Hindlimb muscle (tissue), 1 donor: ENCODE measurements at places on chromosomes 6 and 20.

DNA sequence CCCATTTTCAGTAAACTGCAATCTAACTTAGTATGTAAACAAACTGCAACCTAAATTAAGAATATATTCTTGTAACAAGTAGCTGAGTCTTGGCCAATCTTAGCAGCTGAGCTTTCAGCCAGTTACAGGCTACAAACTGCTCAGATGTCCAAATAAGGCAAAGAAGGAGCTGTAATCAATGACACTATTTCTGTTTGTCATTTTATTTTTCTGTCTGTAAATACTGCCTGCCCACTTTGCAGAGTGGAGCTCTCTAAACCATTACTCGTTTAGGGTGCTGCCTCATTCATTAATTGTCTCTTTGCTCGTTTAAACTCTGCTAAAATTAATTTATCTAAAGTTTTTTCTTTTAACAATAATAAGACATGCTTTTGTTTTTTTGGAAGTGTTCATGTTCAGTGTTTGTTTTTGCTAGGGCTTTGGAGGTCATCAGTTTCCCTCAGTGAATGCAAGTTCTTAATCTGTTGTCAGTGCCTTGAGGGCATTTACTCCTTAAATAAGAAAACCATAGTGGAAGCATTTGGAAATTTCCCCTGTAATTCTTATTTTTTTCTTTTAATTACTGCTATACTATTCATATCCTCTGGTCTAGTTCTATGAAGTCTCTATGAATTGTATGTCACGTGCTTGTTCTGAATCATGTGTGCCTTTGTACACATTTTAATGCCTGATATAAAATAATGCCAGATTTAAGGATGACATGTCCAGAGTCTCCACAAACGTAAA is 3.6 kb upstream of the PRL start:
- no peak for DNase-seq

DNA sequence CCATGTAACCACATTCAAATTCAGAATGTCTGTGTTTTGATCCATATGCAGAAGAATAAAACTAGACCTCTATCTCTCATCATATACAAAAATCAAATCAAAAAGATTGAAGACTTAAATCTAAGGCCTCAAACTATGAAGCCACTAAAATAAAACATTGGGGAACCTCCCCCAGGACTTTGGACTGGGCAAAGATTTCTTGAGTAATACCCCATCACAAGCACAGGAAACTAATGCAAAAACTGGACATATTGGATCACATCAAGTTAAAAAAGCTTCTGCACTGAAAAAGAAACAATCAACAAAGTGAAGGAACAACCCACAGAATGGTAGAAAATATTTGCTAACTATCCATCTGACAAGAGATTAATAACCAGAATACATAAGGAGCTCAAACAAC is 266.8 kb downstream of the EPM2A start:
- no peak for DNase-seq

- DNase-seq = peak; percentile 13
These were observed 17.8 kb upstream of the RSPO3 start for GRCh38 chr6:127100510-127101140.

DNA sequence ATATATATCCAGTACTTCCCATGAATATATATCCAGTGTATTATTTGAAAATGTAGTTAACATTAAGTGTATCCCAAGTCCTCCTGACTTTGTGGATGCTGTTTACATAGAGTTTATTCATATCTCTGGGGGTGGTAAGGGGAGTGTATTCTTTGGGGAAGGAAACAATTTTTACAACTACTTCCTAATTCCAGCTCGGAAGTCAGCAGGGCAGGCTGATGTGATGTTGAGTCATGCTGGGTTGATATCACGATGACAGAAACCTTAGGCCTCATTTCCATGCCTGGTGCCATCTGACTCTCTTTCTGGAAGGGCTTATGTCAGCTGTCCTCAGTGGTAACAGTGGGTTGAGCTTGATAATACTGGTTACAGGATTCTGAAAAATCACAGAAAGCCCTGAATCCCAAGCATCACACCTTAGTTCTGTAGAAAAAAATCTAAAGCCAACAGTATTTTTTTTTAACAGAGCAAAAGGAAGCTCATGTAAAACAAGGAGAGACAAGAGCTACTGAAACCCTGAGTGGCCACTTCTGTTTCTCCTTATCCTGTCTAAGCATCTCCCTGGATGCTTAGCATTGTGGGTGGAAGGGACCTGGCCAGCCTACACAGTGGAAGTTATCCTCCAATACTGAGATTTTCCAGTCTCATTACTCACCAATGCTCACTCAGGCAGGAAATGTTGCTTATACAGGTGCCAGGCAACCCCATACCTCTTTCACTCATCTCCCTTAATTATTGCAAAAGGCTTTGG is 75.2 kb upstream of the IYD start:
- no peak for DNase-seq

- no peak for DNase-seq
These were observed 26.9 kb downstream of the DDX43 start for GRCh38 chr6:73421534-73421933.

DNA sequence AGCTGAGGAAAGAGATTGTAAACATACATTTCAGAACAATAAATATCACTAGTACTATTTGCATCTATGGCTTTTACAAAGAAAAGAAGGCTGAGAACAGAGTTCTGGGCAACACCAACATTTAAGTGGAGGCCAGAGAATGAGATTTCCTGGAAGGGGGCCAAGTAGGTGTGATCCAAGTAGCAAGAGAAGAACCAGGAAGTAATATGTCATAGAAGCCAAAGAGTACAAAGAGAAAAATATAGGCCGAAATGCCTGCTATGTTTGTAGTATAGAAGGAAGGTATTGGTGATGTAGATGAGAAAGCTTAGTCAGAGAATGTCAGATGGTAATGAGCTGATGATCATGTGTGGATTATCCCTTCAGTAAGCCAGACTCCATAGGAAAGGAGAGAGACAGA is 94.5 kb downstream of the PERP start:
- DNase-seq = no peak

GRCh38 chr6:2351090-2351489 is 105.7 kb upstream of the GMDS start:
- DNase-seq = no peak

DNA sequence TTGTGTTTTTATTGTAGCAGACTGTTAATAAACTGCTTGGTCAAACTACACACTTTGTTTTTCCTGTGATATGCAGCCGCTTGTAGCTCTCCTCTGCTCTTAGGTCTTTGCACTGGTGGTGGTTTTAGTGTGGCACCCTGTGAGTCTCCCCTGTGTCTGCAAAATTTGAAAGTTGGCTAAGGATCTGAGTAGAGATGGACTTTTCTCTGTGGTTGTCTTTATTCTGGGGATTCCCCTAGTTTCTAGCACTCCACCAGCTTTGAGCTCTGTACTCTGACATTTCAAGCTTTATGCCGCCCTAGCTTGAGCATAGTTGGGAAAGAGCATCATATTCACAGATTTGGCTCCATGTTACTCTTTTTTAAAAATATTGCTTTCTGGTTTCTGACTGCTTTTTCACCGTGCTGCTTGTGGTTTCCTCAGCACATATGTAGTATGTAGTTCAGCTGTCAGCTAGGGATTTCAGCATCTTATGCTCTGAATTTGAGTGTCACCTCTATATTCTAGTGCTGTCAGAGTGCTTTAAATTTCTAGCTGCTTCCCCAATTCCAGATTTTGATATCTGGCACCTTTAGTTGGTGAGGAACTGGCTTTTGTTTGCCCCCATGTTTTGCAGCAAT is 25.4 kb downstream of the CDYL start:
- DNase-seq = no peak

GRCh38 chr6:122061855-122062254 is 337.6 kb upstream of the HSF2 start:
- no peak for DNase-seq

GRCh38 chr6:148943451-148943850 is 196.6 kb downstream of the UST start:
- DNase-seq = peak; percentile 64

DNA sequence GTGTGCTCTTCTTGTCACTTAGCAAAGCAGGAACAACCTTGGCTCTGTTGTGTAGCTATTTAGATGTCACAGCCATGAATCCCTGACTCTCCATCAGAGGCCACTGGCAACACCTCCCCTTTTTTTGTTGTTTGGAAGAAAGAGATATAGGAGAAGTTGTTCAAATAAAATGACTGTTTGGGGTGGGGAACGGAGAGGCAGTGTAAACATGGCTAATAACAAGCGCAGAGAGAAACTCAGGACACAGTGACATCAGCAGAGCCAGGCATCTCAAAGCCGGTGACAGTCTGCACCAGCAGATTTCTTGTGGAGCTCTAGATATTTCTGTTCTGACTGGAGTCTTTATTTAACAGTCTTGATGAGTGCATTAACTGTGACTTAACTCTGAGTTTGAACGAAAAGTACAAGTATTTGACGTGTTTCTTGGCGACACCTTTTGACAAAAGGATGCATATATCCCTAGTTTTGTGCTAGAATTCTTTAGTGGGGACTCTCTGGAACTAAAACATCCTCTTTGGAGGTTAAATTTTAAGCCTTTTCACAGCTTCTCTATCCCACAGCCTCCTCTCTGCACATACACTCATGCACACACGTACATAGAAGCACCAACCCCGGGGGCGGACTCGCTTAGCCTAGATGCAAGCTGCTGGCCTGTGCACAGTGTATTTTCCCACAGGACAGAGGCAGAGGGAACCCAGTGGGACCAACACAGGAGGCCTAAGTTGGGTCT is 53.8 kb downstream of the ADAT2 start:
- DNase-seq = no peak

DNA sequence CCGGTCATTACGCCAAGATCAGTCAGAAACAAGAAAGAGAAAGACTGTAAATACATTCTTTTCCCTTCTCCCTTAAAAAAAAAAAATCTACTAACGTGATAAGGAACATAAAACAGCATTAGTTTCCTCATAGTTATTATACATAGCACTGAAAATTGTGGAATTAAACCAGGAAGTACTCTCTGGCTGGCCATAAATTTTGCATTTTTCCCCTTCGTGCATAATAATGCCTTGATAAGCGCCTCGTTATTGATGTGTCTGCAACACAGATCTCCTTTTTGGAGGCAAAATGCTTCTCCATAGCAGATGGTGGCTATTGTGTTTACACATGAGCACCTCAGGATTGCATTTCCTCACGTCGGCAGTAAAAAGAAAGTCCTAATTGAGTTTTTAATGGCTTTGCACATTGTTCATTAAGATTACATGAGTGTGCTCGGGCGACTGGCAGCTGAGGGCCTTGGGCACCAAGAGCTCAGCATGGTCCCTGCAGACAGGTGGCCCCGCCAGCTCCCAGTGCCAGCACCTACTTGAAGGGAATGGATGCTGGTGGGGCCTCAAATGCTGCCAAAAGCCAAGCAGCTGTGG is 394.5 kb downstream of the PTPRT start:
- no peak for DNase-seq

- DNase-seq = no peak
These were observed 97.3 kb upstream of the UST start for GRCh38 chr6:148649454-148649963.

DNA sequence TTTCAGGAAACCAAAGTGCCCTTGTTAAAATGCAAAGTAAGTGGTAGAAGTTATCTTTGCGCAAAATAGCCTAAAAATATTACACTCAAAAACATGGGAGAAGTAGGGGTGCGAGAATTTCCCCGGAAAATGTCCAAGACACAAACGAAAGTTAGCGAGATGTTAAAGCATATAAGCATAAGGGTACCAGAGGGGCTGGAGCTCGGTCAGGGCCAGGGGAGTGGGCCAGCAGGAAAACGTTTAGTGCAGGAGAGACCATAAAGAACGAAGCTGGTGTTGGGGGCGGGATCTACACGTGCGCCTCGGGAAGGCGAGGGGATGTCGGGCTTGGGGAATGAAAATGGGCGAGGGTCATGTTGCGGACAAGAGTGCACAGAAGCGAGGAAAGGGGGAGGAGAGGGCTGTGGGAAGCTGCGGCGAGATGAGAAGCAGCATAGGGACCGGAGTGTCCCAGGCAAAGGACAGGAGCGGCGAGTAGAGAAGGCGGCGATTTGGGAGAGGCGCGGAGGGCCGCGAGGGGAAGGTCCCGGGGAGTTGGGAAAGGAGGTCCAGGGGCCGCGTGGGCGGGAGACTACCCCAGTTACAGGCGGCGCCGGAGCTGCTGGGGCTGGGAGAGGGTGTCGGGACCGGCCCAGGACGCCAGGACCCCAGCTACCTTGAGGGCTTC is 600 bp downstream of the XPO5 start:
- DNase-seq = peak; percentile 29

GRCh38 chr6:151059612-151060095 is 180.1 kb upstream of the AKAP12 start:
- DNase-seq = no peak

DNA sequence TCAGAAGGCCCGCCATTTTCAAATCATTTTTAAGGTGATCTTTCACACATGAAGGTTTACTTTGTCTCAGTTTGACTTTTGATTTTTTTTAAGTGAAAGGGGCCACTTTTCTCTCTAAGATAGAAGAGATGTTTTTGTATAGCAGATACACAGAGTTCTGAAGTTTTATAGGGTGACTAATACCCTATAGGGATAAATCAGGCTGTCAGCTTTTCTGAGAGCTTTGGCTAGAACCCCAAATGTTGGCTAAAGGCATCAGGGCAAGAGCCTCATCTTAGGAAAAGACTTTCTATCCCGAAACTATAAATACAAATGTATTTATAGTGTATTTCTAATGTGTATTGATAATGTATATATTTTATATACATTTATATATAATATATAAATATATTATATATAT is 181.4 kb downstream of the TBX18 start:
- DNase-seq = no peak

GRCh38 chr6:63774961-63775360 is 139.4 kb downstream of the PHF3 start:
- DNase-seq = no peak

- DNase-seq = no peak
These were observed 188.0 kb upstream of the TAB2 start for GRCh38 chr6:149129371-149130077.

GRCh38 chr6:159586684-159587083 is 106.4 kb downstream of the SOD2 start:
- no peak for DNase-seq

DNA sequence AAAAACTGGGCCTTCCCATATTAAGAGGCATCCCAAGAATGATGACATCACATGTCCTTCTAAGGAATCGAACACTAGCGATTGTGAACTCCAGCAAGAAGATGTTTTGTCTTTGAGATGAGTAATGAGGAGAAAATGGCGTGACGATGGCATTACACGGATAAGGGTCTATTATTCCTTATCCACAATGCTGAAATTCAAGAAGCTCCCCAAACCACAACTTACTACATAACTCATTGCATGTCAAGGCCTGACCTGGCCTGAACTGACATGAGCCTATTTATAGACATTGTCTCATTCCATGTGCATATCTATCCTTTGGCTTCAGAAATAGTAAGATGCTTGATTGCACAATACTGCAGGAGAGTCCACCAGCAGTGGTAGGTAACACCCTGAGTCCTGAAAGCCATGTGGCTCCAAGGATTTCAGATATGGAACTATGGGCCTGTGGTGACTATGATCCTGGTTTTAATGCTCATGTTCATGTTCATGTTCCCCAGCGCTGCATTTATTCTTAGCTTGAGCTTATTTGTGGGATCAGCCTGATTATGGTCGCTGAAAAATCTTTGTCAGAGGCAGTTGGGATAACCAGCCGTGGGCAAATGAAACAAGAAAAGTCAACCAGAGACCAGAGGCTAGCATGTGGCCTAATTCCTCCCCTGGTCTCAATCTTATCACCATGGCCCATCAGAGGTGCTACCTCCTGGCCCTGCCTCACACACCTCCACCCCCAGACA is 183.2 kb upstream of the JARID2 start:
- DNase-seq = no peak
